ENCODE measurements at places on chromosomes 6 and 20.
A peak's percentile ranks its signal among the peaks of the same experiment; 100 is the strongest.

- DNase-seq = no peak
These were observed 195.5 kb downstream of the MAFB start for GRCh38 chr20:40493549-40493948.

- DNase-seq = no peak
These were observed 239.4 kb downstream of the DLL1 start for GRCh38 chr6:170051229-170052172.

DNA sequence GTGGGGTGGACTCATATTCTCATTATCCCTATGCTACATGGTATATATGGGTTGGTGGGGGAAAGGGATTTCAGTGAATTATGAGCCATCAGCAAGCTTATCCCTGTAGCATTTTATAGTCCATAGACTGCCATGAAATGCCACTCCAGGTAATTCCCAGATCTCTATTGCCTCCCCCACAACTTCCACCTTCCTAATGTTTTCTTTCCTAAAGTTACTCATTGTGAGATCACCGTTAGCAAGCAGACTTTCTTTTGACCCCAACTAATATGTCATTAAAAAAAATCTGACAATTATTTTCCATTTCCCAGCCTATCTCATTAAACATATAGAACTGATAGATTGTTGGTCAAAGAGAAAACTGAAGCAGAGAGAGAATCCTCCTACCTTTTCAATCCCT, 40.7 kb upstream of the TBX18 start:
- DNase-seq = no peak

DNA sequence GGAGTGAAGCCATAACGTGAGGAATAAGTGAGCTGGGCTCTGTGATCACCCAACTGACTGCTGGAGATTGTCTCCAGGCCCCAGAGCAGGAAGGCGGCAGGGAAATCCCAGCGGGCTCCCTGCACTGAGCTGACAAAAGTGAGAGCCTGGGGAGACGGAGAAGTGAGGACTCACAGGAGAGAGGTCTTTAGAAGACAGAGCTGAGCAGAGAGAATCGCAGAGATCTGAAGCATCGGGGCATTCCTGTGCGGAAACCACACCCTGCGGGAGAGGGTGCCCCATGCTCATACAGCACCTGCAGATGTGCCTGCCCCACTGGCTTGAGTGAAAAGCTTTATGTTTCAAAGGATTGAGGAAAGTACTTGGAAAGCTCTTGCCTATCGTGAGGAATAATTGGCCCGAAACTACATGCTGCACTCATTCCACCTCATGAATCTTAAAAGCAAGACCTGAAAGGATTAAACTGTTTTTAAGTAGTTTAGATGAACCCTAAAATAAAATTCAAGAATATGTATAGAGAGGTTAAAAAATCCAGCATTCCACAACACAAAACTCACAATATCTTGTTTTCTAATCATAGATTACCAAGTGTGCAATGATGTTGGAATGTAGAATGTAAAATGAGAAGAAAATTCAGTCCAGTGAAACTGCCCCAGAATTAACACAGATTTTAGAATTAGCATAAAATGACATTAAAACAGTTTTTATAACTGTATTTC, 17.7 kb upstream of the THBS2 start:
- no peak for DNase-seq

GRCh38 chr6:128259029-128259724, 261.2 kb downstream of the PTPRK start:
- no peak for DNase-seq

DNA sequence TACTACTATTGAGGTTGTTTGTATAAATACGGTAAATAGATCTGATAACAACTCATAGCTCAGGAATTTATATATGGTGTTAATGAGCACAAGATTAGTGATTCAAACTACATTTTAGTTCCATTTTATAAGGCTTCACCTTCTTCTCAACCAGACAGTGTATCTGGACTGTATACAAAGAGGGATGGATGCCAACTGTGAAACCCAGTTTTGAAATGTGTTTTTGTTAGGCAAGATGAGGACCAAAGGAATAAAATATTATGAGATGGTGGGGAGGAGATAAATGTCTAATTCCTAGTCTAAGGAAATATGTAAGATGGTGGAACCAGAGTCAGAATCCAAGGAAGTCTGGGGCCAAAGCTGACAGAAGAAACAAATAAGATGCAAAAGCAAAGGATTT, 329.0 kb downstream of the GRIK2 start:
- DNase-seq = no peak

GRCh38 chr6:116278854-116279231, 887 bp downstream of the TSPYL1 start:
- no peak for DNase-seq

DNA sequence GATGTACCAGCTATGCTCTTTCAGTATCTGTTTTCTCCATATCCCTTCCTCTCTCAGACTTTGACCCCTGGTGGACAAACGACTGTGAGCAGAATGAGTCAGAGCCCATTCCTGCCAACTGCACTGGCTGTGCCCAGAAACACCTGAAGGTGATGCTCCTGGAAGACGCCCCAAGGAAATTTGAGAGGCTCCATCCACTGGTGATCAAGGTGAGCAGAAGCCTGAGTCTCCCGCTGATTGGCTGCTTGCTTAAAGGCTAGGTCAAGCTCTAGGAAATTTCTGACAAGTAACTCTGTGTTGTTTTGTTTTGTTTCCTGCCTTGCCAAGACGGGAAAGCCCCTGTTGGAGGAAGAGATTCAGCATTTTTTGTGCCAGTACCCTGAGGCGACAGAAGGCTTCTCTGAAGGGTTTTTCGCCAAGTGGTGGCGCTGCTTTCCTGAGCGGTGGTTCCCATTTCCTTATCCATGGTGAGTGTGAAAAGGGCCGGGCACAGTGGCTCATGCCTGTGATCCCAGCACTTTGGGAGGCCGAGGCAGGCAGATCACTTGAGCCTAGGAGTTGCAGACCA, 28.6 kb downstream of the C6orf89 start:
- no peak for DNase-seq

DNA sequence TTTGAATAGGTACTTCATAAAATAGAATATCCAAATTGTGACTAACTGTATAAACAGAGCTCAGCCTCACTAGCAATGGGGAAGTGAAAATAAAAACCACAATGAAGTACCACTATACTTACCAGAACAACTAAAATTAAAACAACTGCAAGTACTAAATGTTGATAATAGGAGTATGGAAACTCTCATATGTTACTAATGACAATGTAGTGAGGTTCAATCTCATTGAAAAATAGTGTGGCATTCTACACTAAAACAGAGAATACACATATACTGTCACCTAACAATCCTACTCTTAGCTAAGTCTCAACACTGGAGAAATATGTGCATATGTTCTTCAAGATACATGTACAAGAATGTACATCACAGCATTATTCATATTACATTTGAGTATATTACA, 132.0 kb upstream of the CARMIL1 start:
- DNase-seq = no peak

DNA sequence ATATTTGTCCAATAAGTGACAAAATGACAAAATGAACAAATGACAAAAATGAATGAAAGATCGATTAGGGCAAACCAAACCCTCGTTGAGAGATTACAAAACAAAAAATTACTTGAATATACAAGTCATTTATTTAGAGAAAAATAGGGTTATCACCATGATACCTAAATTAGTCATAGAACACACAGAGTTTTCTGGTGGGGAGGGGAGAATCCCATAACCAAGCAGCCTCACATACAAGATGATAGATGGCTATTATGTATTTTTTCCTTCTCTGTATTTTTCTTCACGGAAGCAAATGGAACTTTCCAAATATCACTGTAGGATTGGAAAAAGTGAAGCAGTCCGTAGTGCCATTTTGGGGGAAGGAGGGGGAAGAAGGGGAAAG, 28.5 kb upstream of the BMP6 start:
- no peak for DNase-seq

- peak; percentile 71 for DNase-seq
These were observed 13.4 kb upstream of the MAPK13 start for GRCh38 chr6:36116943-36117342.

GRCh38 chr6:71396410-71396801, 107.8 kb downstream of the OGFRL1 start:
- no peak for DNase-seq

GRCh38 chr20:51337126-51337805, 205.3 kb downstream of the NFATC2 start:
- no peak for DNase-seq

- no peak for DNase-seq
These were observed 8.3 kb downstream of the NCR2 start for GRCh38 chr6:41343641-41344187.

- no peak for DNase-seq
These were observed 36.6 kb downstream of the HLA-G start for GRCh38 chr6:29864037-29864810.

GRCh38 chr6:136250686-136251008, 536 bp upstream of the MTFR2 start:
- DNase-seq = no peak

DNA sequence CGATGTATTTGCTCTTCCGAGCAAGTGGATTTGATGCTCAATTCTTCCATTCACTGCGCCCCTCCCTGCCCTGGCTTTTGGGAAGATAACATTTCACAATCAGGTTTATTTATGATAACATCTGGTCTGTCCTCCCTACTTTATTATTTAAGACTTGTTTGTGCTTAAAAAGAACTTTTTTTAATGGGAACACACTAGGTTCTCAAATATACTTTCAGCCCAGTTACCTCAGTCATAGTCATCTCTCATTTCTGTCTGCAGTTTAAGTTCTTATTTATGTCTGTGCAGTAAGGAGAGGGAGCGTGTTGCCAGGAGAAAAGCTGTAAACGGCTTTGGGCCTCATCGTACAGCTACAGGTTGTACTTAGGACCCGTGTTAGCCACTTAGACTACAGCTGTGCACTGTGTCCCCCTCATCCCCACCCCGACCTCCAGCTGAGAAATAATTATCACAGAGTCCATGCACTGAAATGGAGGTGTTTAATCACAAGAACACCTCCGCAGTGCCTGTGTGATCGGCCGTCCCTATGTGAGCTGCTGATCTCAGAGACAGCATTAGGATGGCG, 99.3 kb downstream of the RPP40 start:
- DNase-seq = no peak

- DNase-seq = peak; percentile 54
These were observed 4.3 kb downstream of the GABBR1 start for GRCh38 chr6:29628419-29629281.

- no peak for DNase-seq
These were observed 3.2 kb downstream of the SLC4A11 start for GRCh38 chr20:3235666-3236324.

DNA sequence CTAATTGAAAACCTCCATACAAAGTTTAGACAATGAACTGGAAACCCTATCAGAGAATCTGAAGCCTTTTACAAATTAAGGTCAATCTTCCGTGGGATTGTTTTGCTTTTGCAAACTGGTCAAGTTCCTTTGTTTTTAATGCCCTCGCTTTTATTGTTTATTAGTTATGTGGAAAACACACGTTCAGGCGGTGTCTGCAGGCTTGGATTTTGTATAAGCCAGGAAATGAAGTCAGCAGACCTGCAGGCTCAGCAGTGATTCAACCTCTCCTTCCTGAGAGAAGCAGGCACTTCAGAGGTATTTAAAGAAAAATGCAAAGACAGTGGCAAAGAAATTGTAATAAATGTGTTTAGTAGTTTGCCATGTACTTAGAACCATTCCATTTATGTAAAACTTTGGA, 103.4 kb upstream of the PDE10A start:
- no peak for DNase-seq

GRCh38 chr6:116463301-116463700, 2.1 kb downstream of the CALHM6 start:
- no peak for DNase-seq

DNA sequence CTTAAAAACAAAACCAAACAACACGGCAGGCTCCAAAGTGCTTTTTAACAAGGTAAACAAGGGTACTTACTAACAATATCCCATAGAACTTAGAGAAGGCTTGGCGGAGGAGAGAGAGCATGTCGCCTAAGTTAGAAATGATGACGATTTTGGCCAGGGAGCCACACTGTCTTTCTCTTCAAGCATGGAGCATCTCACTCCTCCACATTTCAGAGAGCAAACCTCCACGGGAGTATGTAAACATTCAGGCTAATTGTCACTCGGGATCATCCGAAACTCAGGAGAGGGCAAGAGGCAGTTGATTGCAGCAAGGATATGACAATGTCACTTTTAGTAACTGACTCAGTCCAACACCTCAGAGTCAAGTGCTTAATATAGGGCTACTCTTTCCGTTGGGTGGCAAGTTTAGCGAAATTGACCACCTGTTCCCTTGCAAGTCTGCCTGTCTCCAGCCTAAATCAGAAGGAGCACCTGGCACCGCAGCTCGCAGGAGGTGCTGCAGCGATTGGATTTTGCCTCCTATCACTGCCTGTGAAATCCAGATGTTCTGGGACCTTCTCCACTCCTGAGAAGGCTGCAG, 65.8 kb upstream of the RPS6KA2 start:
- no peak for DNase-seq

DNA sequence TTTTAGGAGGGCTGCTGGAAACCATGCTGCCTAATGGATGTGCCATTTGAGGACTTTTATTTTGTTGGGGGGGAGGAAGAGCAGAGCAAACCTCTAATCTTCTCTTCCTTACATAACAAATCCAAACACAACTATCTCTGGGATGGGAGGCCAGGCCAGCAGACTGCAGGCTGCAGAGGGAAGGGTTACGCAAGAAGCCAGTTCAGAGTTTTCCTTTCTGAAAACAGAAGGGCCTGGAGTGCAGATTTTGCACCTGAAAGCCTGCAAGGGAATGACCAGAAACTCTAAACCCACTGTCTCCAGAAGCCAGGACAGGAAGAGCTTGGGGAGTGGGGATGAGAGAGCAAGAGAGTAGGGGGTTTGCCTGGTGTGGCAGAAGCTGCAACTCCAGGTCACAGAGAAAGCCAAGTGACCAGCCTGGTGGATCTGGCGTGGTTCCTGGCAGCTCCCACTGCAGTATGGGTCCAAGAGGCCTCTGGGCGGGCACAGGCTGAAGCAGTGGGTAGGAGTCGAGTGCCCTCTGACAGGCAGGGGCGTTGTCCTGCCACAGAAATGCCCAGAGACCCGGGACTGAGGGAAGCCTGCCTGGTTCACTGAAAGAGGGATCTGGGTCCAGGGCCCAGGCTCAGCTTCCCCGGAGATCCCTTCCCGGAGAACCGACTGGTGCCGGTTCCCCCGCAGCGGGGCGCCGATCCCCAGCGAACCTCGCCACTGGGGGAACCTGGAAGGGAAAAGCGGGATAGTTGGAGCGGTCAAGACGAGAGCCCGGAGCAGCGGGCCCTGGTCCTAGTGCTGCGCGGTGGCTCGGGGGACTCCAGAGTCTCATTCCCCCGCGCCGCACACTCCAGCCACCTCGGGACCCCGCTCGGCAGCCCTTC, 6.7 kb downstream of the MAFB start:
- DNase-seq = peak; percentile 40

GRCh38 chr6:75830959-75831885, 82.2 kb downstream of the MYO6 start:
- DNase-seq = no peak

GRCh38 chr6:41379306-41379705, 43.9 kb downstream of the NCR2 start:
- no peak for DNase-seq

- DNase-seq = no peak
These were observed 31.5 kb downstream of the BANF2 start for GRCh38 chr20:17731233-17731632.

DNA sequence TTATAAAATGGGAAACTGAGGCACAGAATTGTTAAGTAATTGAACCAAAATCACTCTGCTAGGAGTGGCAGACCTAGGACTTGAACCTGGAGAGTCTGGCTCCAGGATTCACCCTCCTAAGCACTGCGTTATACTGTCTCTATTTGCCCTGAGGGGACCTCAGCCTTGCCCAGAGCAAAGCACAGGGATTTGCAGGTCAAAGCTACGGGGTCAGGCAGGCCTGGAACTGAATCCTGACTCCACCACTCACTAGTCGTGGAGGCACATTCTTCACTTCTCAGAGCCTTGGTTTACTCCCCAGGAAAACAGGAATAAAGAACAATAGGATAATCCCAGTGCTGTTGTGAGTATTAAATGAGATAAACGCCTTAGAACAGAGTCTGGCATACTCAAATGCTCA, 19.4 kb downstream of the KCNK15 start:
- no peak for DNase-seq

Data from liver (tissue), 10 donors.